Thyroid gland (tissue), 4 donors: ENCODE measurements at places on chromosomes 5 and 9. TPM values are rescaled to one million over a fixed set of nuclear protein-coding genes. Genes with fewer than 3 reads are reported as not detected.

DNA sequence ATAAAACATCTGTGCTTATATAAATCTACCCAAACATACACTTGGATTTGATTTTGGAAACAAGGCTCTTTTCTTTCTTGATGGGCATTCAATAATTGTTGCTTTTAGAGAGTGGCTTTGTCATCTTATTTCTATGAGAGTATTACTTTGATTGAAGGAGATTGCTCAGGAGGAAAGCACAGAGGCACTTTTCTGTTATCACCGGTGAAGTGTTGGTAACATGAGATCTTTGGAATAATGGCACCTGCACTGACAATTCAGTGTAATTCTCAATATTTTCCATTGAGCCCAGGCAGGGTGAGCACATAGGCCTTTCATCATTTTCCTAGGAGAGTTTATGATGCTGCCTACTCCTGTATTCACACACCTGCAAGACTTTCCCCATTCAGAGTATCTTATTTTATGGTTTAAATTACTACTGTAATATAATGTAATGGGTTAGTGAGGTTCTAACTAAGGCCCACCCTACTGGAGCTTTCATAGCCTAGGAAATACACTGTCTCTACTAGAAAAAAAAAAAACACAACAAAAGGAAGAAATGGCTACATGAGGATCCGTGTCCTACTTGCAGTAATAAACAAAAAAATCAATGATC lies 244.3 kb downstream of the DENND1A start:
- DNase-seq, result no peak

GRCh38 chr5:39577529-39577928 lies 152.7 kb upstream of the DAB2 start:
- DNase-seq, result no peak

DNA sequence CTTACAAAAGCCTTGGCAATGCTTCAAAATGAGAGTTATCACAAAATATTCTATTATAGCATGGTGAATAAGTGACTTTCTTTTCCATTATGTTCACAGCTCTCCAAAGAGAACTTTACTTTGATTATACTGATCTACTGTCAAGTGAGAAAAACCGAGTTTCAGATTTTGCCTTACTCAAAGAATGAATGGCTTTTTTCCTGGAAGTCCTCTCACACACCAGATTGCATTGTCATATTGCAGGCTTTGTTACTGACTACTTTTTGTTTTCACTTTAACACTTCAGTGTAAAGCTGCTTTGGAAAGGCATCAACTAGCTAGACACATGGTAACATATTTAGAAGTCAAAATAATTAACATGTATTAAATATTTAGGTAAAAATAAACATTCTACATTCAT lies 765.2 kb upstream of the NUDT12 start:
- no peak for DNase-seq

OR13J1 gene
- total RNA-seq, result not detected

GRCh38 chr5:31404325-31404724 lies 127.6 kb downstream of the DROSHA start:
- DNase-seq, result no peak

GRCh38 chr9:129506892-129507291 lies 114.0 kb downstream of the C9orf50 start:
- no peak for DNase-seq

ARID3C gene
- not detected for total RNA-seq

- no peak for DNase-seq
Observed at GRCh38 chr5:172925336-172925948, 33.8 kb upstream of the RPL26L1 start.

RNF208 gene
- total RNA-seq, result 3.3 TPM

GRCh38 chr9:69759421-69760277 lies at the start of gene PTAR1:
TSS of gene PTAR1 (minus strand) at chr9:69760011. CDS start at chr9:69759938, 73 bp downstream.
- peak; percentile 90 for DNase-seq

DNA sequence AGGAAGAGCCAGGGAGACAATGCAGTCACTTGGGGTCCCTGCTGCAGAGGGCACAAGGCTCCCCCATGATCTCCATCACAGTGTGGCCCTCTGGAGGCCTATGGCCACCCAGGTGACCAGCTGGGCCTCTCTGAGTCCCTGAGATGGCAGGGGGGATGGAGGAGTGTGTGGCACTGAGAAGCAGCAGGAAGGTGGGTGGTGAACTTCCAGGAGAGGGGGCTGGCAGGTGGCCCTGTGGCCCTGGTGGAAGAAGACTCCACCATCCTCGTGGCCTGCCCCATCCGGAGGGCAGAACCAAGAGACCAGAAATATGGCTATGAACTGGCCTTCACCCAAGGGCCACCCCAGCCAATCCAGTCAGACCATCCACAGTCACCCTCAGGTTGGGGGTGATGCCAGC lies 31.7 kb upstream of the AFAP1L1 start:
- no peak for DNase-seq

DNA sequence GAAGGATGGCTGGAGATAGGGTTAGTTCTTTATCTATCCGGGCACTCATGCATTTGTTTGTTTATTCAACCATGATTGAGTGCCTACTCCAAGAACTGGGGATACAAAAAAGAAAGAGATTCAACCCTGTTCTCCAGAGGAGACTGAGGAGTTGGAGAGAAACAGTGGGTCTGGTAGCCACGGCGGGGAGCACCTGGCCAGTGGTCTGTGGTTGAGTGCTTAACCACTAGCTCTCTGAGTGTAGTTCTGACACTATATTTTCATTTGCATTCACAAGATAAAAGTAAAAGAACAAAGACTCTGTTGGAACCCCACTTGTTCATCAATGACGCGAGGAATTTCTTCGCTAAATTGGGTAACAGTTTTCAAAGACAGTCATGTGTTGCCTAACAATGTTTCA lies 295.5 kb upstream of the MSX2 start:
- no peak for DNase-seq

GRCh38 chr9:86279839-86280238 lies 2.5 kb downstream of the ISCA1 start:
- DNase-seq, result no peak

DNA sequence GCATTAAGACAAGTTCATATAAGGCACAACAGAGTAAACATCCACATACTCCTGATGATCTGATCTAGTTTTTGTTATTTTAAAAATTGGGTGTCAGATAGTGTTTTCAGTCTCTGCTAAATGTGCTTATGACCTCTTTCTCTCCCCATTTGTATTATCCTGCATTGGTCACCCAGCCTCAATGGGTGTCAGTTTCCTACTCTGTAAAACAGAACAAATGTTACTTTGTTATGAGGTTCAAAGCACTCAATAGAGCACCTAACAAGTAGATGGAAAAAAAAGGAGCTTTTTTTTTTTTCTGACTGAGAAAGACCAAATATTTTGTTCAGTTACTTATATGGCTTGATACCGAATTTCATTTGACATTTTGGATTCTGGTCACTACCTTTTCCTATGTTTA lies 33.6 kb upstream of the RASGRF2 start:
- DNase-seq, result no peak

GRCh38 chr5:113451797-113452196 lies 17.0 kb upstream of the TSSK1B start:
- no peak for DNase-seq
